Fibroblast of villous mesenchyme (primary cell): ENCODE measurements at places on chromosomes 6 and 20. TPM values are rescaled to one million over a fixed set of nuclear protein-coding genes. Genes with fewer than 3 reads are reported as not detected.
A peak's percentile ranks its signal among the peaks of the same experiment; 100 is the strongest.

SERAC1 gene
- total RNA-seq, result 13.2 and 26.3 TPM in 2 replicates

DNA sequence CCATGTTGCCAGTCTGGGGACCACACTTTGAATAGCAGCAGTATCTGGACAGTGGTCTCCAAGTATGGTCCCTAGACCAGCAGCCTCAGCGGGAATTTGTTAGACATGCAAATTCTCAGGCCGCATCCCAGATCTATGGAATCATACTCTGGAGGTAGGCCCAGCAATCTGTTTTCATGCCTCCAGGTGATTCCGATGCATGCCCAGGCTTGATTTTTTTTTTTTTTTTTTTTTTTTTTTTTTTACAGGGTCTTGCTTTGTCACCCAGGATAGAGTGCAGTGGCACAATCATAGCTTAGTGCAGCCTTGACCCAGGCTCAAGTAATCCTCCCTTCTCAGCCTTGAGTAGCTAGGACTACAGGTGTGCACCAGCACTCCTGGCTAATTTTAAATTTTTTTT is 682 bp upstream of the SLA2 start:
- DNase-seq, result no peak

- DNase-seq, result no peak
Measured at GRCh38 chr6:26030716-26031115, 56.5 kb upstream of the HFE start.

CAGE1 gene
- total RNA-seq, result under 0.01 TPM in 2 replicates

SPATA25 gene
- total RNA-seq, result 0.43 and 1.3 TPM in 2 replicates

SPTLC3 gene
- total RNA-seq, result under 0.01 and 0.97 TPM in 2 replicates

DNA sequence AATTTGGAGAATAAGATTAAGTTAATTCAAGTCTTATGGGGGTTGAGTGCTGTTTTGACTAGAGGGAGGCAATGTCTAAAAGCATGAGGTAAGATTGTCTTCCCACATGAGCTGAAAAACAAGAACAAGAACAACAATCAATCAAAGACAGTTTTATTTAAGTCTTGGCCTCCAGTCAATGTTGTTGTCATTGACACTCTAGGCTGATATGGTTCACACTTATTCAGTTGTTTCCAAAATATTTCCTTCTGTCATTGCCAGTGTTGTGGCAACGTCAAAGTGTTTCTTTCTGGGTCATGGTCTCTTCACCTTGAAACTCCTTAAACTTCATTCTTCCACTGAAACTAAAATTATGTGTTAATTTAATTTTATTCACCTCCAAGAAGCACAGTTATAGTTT is 72.4 kb downstream of the GRIK2 start:
- no peak for DNase-seq

TRIM15 gene
- not detected in 2 replicates for total RNA-seq

- DNase-seq, result no peak
Measured at GRCh38 chr20:2952766-2953165, 79.5 kb downstream of the PTPRA start.

GRCh38 chr6:108798670-108799353 is 49.4 kb upstream of the ARMC2 start:
- DNase-seq, result no peak

FOXA2 gene
- total RNA-seq, result under 0.01 TPM in 1 of 2 replicates, not detected in the other

- no peak for DNase-seq
Measured at GRCh38 chr6:168072261-168072660, 6.8 kb downstream of the FRMD1 start.

- DNase-seq, result peak; percentile 34
Measured at GRCh38 chr6:82959385-82959941, 106.2 kb downstream of the UBE3D start.

DNA sequence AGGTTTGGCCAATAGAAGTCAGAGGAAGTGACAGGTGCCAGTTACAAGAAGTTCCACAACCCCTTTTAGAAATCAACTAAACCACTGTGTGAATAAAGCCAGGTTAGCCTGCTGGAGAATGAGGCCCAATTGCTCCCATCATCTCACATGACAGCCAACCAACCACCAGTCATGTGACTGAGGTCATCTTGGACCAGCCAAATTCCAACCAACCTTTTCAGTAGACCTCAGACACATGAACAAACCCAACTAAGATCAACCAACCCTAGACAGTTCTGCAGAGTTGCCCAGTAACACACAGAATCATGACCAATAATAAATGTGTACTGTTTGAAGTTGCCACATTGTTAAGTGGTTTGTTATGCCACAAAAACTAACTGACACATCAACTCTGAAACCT is 44.6 kb upstream of the GGTLC1 start:
- DNase-seq, result no peak

DNA sequence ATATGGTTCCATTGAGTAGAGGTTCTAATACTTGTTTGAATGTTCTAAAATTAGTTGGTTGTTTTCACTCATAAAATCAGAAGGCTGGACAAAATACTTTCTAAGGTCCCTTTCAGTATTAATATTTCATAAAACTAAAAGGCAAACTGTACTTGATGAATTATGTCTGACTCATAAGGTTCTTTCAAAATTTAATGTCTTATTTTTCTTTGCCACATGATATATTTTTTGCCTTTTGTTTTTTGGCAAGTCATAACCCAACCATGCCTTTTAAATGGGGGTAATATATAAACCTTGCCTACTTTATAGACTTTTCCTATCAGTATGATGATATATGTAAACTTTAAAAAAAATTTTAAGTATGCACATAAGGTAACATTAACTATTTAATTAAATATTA is 244.7 kb downstream of the PTPRK start:
- no peak for DNase-seq

DNA sequence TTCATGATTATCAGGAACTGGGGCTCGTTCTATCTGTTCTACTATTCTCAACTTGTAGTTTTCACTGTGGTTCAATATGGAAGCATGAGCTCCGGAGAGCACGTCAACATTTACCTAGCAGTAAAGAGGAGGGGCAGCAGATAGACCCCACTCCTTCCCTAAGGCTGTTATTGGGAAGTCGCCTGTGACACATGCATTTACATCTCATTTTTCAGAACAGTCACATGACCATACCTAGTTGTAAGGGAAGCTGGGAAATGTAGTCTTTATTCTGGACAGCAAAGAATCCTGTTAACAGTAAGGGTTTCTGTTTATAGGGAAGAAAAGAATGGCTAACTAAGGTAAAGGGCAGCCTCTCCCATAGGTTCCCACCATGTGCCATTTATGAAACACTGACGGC is 158.3 kb downstream of the ZFP64 start:
- no peak for DNase-seq

ADGRG6 gene
- 33.2 and 153 TPM in 2 replicates for total RNA-seq

FOXP4 gene
- total RNA-seq, result 2.2 and 4.5 TPM in 2 replicates

DNA sequence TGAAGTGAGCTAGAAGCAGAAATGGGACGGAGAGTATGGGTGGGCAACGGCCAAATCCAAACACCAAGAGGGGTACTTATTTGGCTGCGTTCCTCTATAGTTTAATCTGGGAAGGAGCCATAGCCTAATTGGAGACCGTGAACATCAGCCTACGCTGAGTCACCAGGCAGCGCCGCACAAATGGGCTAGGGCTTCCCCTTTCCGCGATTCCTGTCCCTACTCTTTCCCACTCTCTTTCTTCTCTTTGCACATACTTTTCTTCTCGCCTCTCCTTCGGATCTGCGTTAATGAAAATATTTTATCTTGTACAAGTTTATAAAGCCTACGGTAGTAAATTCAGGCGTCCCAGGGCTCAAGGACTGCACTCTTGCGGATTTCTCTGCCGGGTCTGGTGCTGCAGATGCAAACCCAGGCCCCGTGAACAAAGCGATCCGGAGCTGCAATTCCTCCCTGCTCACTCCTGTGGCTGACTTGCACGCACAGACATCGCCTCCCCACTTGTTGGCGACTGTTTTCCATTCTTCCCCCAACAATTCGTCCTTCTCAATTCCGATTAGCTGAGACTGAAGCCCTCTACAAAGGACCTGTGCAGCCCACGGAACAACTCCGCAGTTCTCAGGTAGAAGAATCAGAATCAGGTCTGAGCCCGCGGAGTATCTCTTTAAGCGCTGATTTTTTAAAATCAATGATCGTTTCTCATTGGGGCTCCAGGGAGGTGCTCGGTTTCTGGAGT is 4.2 kb upstream of the TBX18 start:
- peak; percentile 11 for DNase-seq

- DNase-seq, result no peak
Measured at GRCh38 chr20:57938158-57939108, 228.6 kb upstream of the PMEPA1 start.

DNA sequence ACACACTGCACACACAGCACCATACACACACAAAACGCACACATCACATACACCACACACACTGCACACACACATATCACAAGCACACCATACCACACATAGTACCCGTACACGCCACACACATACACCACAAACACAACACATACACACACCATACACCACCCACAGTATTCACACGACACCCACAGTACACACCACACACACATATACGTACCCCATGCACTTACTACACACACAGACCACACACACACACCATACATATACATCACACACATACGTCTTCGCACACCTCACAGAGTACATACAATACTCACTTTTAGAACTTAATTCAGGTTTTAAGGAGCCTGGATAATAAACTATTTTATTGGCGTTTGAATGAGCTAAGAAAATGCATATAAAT is 1805.3 kb upstream of the DEFB115 start:
- no peak for DNase-seq

DNA sequence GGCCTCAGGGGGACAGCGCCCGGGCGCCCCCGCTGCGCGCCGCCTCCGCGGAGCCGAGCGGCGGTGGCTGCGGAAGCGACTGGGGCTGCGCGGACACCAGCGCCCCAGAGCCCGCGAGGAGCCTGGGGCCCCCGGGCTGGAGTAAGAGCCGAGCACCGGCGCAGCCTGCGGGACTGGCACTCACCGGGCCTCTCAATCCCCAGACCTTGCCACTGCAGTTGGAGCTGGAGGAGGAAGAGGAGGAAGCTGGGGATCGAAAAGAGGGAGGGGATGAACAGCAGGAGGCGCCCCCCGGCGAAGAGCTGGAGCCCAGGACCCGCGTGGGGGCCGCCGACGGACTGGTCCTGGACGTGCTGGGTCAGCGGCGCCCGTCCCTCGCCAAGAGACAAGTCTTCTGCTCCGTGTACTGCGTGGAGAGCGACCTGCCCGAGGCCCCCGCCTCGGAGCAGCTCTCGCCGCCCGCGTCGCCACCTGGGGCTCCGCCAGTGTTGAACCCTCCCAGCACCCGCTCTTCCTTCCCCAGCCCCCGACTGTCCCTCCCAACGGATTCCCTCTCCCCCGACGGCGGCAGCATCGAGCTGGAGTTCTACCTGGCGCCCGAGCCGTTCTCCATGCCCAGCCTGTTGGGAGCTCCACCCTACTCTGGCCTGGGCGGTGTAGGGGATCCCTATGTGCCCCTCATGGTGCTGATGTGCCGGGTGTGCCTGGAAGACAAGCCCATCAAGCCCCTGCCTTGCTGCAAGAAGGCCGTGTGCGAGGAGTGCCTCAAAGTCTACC is 590 bp downstream of the RNF217 start:
- peak; percentile 48 for DNase-seq

SUMO4 gene
- 2.6 TPM in 2 replicates for total RNA-seq

TENT5A gene
- 21.6 and 22.9 TPM in 2 replicates for total RNA-seq
